Astrocyte (in vitro differentiated cells and primary cell): ENCODE measurements at places on chromosomes 5 and 9. TPM values are rescaled to one million over a fixed set of nuclear protein-coding genes. Genes with fewer than 3 reads are reported as not detected.

Gene KCNMB1
- total RNA-seq, result 0.14 and 0.31 TPM in 2 replicates

Gene GCNT1
- 14.7 and 15.9 TPM in 2 replicates for total RNA-seq

DNA sequence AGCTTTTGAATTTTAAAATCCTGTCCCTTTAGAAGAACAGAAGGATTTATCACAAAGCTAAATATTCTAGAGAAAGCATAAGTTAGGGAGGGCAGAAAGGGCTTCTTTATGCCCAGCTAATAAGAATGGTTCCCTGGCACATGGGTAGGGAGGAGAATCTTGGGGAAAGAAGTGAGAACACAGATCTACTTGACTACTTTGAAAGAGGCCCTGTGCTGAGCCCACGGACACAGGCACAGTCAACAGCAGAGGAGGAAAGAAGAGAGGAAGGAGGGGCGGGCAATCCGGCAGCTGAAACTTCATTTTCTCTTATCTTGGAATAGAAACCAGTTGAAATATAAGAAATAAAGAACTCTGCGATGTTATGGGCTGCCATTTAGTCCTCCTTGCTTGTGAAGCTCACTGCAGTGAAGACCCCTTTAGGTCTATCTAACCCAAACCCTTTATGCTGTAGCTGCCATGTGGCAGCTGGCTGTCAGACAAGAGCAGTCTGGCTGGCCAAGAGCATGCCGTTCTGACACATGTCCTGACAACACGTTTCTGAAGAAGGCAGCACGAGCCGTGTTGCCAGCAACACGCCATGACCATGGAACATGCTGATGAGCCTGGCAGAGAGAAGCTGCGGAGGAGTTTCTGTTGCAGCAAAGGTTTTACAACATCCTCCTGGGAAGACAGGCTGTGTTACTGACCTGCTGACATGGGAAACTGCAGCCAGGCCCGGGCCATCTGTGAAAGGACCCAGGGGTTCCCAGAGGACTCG lies 34.2 kb downstream of the ABLIM3 start:
- DNase-seq, result no peak
- no peaks in the 10 kb centered on the region for H3K27me3 ChIP-seq
- peak overlapping the region; percentile 93 for H3K27ac ChIP-seq
- no peaks in the 10 kb centered on the region for H3K36me3 ChIP-seq
- H3K4me3 ChIP-seq, result no peak overlapping the region
- H3K4me1 ChIP-seq, result peaks cover 39% of the 10 kb centered on the region

GRCh38 chr5:29321591-29321990 lies 1871.9 kb upstream of the CDH6 start:
- DNase-seq, result no peak
- no peaks in the 10 kb centered on the region for H3K27me3 ChIP-seq
- no peaks in the 10 kb centered on the region for H3K36me3 ChIP-seq
- H3K4me1 ChIP-seq, result no peaks in the 10 kb centered on the region

DNA sequence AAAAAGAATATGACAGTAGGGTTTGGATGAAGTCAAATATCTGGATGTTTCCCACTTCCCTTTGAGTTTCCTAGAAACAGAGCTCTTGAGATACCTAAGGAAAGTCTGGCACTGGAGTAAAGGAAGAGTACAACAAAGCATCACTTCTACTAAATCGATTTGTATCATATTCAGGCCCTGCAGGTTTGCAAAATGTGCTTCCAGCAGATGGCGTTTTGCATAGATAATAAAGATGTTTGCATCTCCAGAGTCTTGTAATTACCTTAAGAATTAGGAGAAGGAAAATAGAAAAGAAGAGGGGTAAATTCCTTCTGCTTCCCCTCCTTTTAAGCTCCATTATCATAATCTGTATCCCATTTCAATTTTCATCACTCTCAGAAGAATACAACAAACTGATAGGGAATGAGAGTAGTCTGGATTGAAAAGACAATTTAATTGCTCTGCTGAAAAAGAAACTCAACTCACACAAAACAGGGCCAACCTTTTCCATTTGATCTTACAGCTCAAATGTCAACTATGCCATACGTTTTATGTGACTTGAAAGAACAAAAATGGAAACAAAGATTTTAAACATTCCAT lies 380.4 kb downstream of the PTPRD start:
- DNase-seq, result peak; percentile 0
- no peaks in the 10 kb centered on the region for H3K4me1 ChIP-seq
- no peak overlapping the region for H3K4me3 ChIP-seq
- no peaks in the 10 kb centered on the region for H3K36me3 ChIP-seq
- no peak overlapping the region for H3K27ac ChIP-seq

- H3K27ac ChIP-seq, result peak overlapping the region; percentile 58
- H3K36me3 ChIP-seq, result peaks cover 6% of the 10 kb centered on the region
- no peaks in the 10 kb centered on the region for H3K27me3 ChIP-seq
- DNase-seq, result peak; percentile 32
Measured at GRCh38 chr5:36152324-36153297, 700 bp downstream of the SKP2 start.
